Right lobe of liver (tissue), 6 donors: ENCODE measurements at places on chromosomes 6 and 20.
A peak's percentile ranks its signal among the peaks of the same experiment; 100 is the strongest.

DNA sequence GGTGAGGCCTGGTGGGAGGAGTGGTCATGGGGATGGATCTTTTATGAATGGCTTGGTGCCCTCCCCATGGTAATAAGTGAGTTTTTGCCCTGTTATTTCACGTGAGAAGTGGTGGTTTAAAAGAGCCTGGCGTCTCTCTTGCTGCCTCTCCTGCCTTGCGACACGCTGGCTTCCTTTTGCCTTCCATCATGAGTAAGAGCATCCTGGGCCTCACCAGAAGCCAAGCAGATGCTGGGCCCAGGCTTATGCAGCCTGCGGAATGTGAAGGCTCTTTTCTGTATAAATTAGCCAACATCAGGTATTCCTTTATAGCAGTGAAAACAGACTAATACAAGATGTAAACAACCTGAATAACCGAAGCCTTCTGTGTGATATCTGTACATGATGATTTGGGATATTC lies 27.6 kb downstream of the VTA1 start:
- no peak for DNase-seq

DNA sequence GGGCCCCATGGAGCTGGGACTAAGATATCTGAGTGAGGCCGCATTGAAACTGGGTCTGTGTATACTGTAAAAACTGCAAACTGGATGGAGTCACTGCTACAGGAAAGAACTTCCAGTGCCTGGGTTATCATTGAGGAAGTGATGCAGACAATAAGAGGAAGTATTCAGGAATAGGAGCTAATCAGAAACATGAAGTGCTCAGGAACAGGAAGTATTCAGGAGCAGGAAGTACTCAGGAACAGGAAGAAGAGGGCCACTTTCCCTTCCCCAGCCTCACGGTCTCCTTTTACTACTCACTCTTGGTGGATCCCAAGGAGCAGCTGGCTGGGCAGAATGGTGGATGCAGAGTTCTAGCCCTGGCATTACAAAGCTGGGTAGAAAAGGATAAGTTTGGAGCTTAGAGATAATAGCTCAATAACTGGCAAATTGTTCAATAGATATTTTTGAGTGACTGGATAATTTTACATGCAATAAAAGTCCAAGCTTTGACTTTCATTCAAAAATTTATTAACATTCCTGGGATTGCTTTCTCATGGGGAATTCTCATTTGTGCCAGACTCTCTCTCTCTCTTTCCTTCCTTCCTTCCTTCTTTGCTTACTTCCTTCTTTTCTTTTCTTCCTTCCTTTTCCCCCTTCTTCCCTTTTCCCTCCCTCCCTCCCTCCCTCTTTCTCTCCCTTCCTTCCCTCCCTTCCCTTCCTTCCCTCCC lies 82.2 kb upstream of the PAX1 start:
- no peak for DNase-seq

- no peak for DNase-seq
These were observed 70.9 kb downstream of the UST start for GRCh38 chr6:148817689-148818088.

DNA sequence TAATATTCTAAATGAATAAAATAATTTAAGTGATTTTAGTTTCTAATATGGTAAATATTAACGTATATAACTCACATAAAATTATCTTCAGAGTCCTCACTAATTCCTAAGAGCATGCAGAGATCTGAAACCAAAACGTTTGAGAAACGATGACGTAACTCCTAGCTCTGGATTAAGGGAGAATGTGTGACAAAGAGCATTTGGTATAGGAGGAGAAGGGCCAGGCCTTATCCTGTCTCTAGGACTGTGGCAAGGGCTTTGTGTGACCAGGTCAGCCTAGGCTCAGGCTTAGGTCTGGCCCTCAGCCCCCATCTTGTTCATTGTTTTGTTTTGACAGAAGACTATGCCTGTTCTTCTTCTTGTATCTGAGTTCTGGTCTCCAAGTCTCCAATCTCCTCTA lies 19.2 kb upstream of the POLR1H start:
- DNase-seq = no peak

- DNase-seq = peak; percentile 48
These were observed 156.8 kb downstream of the DLL1 start for GRCh38 chr6:170134031-170134470.

GRCh38 chr20:40880063-40880728 lies 148.4 kb upstream of the TOP1 start:
- DNase-seq = no peak

DNA sequence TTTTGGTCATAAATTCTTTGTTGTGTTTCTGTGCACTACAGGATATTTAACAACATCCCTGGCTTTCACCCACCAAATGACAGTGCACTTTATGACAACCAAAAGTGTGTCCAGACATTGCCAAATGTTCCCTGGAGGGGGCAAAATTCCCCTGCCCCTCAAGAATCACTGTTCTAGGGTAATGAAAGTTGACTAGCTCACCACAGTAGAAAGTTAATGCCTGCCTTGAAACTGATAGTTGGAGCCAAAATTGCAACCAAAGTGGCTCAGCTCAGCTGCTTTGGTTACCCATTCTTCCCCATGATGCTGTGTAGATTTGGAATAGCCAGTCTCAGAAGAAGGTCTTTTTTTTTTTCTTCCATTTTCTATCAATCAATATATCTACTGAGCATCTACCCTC lies 150.6 kb downstream of the RALGAPA2 start:
- DNase-seq = no peak

- DNase-seq = no peak
These were observed 435.4 kb upstream of the SOX4 start for GRCh38 chr6:21158149-21158548.

GRCh38 chr6:169723200-169723909 lies 945 bp downstream of the PHF10 start:
- peak; percentile 89 for DNase-seq

- no peak for DNase-seq
These were observed 284.9 kb downstream of the PRKN start for GRCh38 chr6:162442687-162443086.

DNA sequence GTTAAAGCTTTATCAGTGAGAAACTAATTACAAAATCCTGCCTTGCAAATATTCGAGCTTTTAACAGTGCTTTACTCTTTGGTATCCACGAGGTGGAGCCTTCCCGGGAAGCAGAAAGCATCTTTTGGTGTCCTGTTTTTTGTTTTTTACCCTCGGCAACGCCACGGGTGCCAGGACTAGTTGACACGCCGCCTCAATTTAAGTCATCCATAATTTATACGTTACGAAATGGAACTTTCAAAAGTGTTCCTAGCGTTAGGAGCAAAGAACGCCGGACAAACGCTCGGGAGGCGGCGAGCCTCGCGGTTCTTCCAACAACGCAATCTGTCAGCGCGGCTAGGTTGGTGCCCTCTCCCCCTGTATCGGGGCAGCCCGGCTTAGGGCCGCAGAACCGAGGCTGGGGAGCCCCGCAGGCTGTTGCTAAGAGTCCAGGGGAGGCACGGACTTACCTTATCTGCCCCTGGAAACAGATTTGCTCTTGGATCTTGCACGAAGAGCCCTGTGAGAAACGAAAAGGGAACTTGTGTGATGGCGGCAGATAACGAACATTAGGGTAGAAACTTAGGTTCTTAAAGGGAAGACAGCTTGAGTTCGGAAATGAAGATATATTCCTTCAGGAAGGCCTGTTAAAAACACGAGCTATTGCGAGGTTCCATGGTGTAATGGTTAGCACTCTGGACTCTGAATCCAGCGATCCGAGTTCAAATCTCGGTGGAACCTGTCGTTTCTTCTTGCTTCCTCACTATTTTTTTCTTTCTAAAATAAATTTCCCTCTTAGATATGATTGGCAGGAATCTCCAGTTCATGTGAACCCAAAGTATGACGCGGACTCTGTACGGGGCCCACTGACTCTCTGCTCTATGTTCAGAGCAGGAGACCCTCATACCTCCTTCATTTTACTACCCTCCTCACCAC lies 46.2 kb upstream of the ZNF184 start:
- DNase-seq = peak; percentile 65

DNA sequence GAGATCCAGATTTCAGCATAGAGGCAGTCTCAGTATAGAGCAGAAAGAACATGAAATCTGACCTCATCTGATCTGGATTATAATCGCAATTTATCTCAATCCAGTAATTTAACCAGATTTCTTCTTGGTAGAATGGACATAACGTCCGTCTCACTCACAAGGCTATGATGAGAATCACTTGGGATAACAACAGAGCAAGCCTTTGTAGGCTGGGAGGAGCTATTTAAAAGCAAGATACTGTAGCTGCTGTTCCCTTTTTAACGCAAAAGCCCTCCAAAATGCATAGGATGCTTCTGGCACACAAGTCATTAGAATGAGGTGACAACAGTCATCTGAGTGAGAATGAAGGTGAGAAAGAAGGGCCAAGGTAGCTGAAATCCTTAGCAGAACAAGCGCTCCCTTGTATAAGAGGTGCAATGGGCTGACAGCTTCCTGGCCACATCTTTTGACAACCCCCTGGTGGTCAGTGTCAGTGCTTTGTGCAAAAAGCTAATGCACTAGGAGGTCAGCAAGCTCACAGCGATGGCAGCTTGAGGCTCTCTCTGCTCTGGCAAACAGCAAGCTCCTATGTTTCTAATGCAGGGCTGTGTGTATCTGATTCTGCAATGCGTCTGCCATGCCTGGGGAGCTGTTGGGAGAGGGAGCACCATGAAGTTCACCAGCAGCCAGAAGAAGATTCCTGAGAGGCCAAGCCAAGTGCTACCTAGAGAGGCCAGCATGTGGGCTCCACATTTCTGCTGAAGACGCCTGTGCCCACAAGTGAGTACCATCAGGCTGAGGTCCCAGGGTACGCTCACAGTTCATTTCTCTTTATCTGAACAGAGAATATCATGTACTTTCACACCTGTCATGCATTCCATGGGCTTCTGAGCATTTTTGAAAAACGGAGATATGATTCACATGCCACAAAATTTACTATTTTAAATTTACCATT lies 16.2 kb downstream of the METTL24 start:
- DNase-seq = no peak

- no peak for DNase-seq
These were observed 198.6 kb downstream of the MMUT start for GRCh38 chr6:49264496-49264895.

GRCh38 chr6:86558318-86558717 lies 379.0 kb upstream of the HTR1E start:
- no peak for DNase-seq

DNA sequence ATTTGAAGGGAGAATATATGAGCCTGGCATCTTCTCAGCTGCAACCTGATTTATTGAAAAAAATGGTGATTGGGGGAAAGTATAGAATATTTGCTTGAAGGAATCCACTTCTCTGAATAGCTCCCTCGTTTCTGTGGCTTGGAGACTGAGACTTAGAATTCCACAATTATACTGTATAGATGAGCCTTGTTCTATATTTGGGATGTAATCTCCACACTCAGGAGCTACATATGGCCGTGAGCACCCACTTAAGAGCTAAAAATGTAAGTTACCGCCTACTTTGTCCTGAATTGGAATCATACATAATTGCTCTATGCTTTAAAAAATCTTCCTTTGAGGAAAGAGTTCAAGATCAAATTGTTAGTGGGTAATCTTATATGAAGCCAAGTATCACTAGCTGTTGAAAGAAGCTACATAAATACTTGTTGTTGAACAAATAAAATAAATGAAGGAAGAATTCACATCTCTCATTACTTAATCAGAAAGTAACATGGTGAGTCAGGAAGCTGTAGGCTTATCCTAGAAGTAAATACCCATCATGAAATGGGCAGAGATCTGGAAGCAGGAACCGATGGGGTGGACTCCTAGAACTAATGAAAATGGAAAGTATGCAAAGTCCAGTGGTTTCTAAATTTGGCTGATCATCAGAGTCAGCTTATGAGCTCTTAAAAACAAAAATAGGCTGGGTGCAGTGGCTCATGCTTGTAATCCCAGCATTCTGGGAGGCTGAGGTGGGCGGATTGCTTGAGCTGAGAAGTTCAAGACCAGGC lies 254.3 kb downstream of the SOX4 start:
- DNase-seq = no peak

DNA sequence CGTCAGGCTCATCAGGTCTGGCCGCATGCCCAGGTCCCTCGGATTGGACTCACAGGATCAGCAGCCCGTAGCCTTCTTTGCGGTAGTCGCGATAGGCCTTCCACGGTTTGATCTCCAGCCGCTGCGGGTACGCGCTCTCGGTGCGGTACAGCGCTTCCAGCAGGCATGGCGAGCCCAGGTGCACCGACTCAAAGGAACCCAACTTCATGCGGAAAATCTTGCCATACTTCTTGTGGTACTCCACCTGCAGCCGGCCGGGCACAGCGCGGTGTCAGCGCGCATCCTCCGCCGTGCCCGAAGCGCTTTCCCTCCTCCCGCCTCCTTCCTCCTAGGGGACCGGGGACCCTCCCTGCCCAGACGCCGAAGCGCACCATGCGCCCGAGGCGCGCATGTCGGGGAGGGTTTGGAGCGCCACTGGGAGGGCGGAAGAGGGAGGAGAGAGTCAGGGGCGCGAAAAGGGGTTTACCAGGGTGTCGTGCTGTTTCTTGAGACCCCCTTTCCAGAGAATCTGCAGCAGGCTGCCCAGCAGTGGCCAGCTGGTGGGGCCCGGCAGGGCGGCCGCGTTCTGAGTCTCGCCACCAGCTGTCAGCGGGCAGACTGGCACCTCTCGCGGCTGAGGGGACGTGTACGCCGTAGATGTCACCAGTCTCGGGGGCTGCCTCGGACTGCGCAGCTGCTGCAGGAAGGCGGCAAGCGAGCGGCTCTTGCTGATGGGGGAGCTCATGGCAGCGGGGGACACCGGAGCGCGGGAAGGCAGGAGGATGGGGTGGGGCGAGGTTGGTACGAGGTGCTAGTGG lies 732 bp downstream of the CYP24A1 start:
- no peak for DNase-seq

- DNase-seq = peak; percentile 7
These were observed 82.5 kb upstream of the BHLHE23 start for GRCh38 chr20:63089051-63089907.

DNA sequence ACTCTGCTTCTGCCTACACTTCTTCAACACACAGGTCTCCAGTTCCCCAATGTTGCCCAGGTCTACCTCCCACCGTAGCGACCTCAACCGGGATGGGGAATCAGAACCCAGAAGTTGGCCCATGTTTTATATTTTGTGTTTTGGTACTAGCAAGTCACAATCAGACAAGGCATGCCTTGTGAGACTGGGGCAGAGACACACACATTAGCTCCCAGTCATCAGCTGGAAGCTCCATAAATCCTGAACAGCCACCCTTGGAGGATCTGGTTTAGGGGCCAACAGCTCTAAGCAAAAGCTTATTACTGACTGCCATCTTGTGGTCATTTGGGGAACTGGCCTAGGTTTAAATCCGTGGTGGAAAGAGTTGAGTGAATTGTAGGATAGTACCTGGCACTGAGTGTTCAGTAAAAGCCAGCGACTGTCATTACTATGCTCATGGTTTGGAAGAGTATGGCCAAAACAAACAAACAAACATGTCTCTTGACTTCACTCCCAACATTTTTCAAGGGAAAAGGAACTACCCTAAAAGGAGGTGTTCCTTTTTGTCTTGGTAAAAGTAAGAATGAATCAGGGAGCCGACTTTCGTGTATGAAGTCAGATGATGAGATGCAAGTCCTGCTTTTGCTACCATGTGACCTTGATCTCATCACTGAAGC lies 40.5 kb downstream of the PIM1 start:
- DNase-seq = peak; percentile 76

GRCh38 chr6:52877168-52877567 lies 32.3 kb downstream of the GSTA3 start:
- no peak for DNase-seq

- no peak for DNase-seq
These were observed 19.0 kb upstream of the BHLHE23 start for GRCh38 chr20:63025534-63026331.

- no peak for DNase-seq
These were observed 3.8 kb downstream of the APCDD1L start for GRCh38 chr20:58511364-58511763.
